Upper lobe of left lung (tissue), 6 donors: ENCODE measurements at places on chromosomes 4 and X. TPM values are rescaled to one million over a fixed set of nuclear protein-coding genes. Genes with fewer than 3 reads are reported as not detected.

The SPANXN4 gene
- not detected for total RNA-seq

The SLC4A4 gene
- total RNA-seq: 16.6 TPM

The NXF2B gene
- total RNA-seq: not detected

The SATL1 gene
- not detected for total RNA-seq

The ZNF718 gene
- total RNA-seq: 4.7 TPM

The MAGIX gene
- 16.3 TPM for total RNA-seq

DNA sequence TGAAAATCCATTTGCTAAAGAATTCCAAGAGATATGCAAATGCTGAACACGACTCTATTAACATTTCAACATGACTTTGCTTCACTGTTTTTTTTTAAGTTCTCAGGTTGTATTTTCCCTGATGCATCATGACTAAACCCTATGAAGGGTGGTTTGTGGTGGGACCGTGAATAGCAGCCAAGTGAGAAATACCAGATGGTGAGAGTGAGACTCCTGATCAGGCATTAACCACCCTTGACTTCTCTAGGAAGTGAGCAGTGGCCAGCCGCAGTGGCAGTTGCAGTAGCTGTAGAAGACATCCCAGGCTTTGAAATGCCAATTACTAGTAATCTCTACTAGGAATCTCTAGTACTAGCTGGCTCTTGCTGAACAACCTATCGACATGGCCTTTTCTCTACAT, 383.4 kb downstream of the FAM133A start:
- DNase-seq: no peak

GRCh38 chr4:163484906-163485305, 9.6 kb upstream of the TMA16 start:
- DNase-seq: no peak

DNA sequence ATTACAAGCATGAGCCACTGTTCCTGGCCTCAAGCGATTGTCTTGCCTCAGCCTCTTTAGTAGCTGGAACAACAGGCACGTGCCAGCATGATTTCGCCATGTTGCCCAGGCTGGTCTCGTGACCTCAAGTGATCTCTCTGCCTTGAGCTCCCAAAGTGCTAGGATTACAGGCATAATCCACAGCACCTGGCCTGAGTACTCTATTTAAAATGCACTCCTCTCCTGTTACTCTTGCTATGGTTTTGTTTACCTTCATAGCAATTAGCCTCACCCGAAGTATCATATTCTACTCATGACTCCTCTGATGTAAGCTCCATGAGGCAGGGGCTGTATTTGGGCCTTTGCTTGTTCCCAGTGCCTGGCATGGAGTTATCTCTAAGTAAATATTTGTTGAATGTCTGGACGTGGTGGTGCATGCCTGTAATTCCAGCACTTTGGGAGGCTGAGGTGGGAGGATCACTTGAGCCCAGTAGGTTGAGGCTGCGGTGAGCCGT, 92.5 kb upstream of the SLC34A2 start:
- DNase-seq: no peak

DNA sequence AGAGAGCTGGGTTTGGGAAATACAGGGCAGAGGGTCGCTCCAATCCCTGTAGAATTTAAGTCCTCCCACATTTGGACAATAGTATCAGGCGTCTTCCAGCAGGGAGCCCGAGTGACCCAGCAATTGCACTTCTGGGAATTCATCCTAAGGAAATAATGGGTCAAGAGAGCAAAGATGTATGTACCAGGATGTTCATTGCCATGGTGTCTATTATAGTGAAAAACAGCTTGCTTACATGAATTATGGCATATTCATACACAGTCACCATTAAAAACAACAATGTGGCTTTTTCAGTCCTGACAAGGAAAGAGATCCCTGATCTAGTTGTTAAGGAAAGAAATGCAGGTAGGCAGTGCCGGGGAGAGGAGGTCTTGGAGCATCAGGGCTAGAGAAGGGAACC, 167.7 kb downstream of the PJA1 start:
- DNase-seq: no peak

GRCh38 chr4:21901281-21901680, 47.3 kb downstream of the KCNIP4 start:
- DNase-seq: no peak

DNA sequence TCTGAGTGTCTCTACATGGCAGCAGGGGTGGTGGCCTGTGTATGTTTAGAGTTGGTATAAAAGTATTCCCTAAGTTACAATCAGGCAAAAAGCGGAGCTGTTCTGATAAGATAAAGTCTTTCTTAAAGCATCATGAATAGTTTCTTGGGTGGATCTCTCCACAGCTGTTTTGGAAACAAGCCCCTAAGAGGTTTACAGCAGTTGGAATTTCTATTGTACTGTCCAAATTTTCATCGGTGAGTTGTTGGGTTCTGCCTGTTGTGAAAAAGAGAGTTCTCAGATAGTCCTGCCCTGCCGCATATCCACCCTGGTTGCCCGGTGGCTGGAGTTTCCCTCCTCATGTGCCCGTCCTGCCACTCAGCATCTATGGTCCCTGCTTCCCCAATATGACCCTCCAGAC, 50.1 kb downstream of the C4orf51 start:
- no peak for DNase-seq

- no peak for DNase-seq
These were observed 76.7 kb upstream of the DRD5 start for GRCh38 chr4:9704551-9705332.

GRCh38 chr4:184279496-184280061, 61.9 kb upstream of the ENPP6 start:
- DNase-seq: no peak

GRCh38 chrX:52811065-52811625, at the start of gene XAGE5:
TSS of gene XAGE5 (plus strand) at chrX:52811287. CDS start at chrX:52812567, 1,280 bp downstream.
- no peak for DNase-seq
